ENCODE measurements at places on chromosomes 3 and 15.

DNA sequence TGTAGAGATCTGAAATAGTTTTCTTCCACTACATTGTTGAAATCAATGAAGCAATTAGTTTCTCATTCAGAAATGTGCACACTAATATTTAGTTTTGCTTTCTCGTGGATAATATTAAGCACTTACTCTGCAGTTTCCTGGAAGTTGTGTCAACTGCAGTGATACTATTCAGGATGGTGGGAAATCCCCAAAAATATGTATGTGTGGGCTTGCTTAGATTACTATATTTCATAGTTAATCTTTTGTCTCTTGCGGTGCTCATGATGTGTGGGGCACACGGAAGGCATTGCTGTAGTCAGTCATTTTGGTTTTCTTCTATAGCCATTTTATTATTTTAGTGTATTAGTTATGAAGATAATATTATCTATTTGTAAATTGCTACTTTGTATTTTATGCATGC is 19.7 kb downstream of the RAB11A start:
- DNase-seq: no peak

GRCh38 chr3:111246967-111247760 is 175.5 kb downstream of the NECTIN3 start:
- no peak for DNase-seq

- DNase-seq: no peak
Observed at GRCh38 chr3:195441051-195441450, 1.8 kb downstream of the ACAP2 start.

GRCh38 chr3:73697020-73697419 is 72.3 kb upstream of the PDZRN3 start:
- no peak for DNase-seq

DNA sequence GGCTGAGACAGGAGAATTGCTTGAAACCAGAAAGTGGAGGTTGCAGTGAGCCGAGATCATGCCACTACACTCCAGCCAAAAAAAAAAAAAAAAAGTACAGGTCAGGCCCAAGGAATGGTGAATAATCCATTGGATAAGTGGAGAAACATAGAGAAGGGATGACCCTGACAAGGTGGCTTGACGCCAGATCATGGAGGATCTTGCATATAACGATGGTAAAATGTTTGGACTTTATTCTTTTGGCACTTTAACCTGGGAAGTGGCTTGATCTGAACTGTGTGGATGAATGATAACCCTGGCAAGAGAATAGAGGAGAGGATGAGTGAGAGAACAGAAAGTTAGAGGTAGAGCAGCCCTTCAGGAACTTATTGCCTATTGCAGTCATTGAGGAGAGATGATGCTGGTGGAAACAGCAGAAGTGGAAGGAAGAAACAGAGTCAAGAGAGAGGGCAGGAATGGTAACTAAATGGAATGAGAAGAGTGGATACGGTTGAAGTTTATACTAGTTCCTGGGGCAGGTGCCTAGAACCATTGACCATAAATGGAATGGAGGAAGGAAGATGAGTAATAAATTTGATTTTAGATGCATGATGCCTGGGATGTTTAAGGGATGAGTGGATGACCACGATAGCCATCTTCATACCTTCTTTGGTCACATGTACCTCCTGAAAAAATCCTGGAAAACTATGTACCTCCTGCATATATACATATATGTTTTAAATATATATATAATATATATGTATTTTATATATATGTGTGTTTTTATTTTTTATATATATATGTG is 57.8 kb downstream of the BLM start:
- DNase-seq: no peak

GRCh38 chr3:58666683-58667082 is at the start of gene FAM3D:
FAM3D (minus strand) TSS chr3:58666774; CDS start chr3:58655563, 11,211 bp downstream.
- no peak for DNase-seq

DNA sequence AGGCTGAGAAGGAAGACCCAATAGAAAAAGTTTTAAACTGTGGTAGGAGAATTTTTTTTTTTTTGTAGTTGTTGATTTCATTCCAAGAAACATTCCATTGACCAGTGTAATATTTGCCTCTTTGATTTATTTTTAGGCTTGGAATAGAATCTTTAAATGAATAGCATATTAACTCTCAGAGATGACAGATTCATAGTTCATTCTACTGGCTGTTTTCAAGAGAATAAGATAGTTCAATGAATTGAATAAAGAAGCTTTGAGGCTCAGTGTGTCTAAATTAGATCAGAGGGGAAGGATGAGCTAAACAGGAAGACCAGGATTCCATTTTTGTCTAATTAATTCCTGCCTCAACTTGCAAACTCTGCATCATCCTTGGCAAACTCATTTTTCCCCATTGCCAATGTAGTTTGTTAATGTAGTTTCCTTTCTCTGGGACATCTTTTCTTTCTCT is 98.4 kb downstream of the NAALADL2 start:
- DNase-seq: no peak

DNA sequence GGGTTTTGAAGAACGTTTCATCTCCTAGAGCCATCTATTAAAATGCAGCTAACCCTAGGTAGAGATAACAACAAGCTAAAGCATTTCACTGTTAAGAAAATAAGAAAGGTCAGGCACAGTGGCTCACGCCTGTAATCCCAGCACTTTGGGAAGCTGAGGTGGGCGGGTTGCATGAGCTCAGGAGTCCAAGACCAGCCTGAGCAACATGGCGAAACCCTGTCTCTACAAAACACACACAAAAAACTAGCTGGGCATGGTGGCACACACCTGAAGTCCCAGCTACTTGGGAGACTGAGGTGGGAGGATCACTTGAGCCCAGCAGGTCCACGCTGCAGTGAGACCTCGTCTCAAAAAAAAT is 5.4 kb upstream of the TBC1D5 start:
- DNase-seq: no peak

DNA sequence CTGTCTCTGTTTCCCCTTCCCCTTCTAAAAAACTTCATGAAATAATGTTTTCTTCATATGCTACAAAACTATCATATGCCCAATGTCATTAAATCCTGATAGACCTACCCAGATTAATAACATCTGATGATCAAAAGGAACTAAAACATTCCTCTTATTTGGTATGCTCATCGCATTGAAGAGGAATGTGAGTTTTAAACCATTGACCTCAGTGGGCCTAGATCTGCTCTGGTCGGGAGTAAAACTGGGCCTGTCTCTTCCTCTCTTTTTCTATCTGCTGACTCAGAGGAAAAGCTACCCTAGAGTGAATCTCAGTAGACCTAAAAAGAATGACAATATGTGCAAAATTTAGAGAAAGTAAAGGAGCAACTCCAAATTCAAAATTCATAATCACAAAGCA is 275.8 kb downstream of the SATB1 start:
- no peak for DNase-seq

DNA sequence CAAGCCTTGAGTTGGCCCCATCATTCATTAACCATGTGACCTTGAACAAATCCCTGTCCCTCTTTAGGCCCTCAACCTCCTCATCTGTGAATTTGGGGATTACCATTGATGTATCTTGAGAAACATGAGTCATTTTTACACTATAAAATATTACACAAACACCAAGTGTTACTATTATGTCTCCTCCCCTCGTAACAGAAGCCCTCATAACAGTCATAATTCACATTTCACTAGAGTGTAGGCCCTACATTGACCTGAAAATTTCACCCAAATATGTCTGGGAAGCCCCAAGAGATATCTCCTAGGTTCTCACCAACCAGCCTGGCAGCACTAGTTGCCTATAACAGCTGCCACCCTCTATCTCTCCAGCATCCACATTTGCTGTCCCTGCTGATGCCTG is 15.8 kb upstream of the SLC6A1 start:
- no peak for DNase-seq

- DNase-seq: no peak
Observed at GRCh38 chr3:160163229-160163878, 61.9 kb upstream of the C3orf80 start.

- no peak for DNase-seq
Observed at GRCh38 chr3:189966843-189967242, 153.9 kb downstream of the P3H2 start.

DNA sequence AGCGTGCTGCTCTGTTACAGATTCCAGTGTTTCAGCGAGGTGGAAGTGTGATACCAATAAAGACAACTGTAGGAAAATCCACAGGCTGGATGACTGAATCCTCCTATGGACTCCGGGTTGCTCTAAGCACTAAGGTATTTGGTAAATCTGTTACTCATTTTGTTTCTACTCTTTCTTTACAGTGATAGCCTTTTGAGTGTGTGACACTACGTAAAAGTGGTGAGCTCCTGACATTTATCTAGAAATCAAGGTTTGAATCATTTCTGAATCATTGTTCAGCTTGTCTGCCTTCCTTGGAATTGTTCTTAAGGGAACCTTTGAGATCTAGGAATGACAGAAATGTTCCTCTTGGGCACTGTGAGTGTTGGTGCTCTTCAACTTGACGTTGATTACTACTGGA is 11.2 kb upstream of the CAPN3 start:
- DNase-seq: no peak

DNA sequence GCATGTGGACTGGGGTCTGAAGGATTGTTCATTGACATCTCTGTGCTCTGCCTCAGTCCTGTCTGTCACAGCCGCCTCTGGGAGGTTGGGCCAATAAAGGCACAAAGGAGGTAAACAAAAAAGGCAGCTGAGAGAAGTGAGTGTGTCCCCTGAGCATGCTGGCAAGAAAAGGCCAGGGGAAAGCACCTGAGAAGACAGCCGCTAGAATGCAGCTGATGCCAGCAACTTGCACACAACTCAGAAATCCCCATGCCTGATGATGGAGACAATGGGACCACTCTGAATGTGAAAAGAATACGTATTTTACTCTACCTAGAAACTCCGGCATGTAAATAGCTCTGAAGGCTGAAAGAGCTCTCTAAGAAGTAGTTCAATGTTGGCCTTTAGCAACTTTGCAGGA is 118.7 kb downstream of the KCNH8 start:
- no peak for DNase-seq

DNA sequence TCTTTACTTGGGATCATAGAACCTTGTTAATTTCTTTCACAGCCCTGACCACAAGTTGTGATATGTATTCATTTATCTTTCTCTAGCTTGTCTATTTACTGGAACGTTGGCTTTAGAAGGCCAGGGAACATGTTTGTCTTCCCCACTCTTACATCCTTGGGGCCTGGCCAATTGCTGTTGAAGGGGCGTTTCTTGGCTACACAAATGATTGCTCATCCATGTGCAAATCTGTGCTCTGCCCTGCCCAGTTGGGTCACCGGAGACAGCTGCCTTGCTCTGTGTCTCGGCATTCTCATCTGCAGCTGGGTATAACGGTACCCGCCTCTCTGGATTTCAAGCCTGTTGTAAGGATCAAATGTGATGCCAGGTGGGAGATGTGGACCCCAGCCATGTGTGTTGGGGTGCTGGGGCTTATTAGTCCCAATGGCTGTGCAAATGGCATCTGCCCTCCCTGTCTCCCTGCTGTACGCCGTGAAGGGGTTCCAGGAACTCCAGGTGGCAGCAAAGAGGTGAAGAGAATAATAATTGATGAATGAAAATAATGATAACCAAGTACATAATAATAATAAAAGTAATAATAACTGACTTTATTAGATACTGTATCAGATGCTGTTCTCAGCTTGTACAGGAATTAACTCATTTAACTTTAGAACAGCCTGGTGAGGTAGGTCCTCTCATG is 24.0 kb upstream of the TLE3 start:
- DNase-seq: no peak

DNA sequence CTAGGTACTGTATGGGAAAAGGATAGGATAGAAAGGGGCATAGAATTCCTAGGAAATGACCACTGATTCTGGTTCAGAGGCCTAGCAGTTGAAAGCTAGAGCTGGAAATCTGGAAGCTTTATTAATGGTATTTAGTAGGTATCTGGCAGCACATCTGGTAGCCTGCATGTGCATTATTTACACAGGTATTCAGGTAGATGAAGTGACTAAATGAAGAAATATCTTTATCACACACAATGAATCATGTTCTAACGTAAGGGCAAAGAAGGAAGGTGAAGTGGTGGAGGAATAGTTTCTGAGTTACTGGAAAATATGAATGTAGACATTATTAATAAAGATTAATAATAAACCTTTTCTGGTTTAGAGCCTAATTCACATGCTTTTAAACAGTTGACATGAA is 119.9 kb downstream of the MBNL1 start:
- no peak for DNase-seq

GRCh38 chr3:159672728-159673688 is 315.6 kb upstream of the IL12A start:
- DNase-seq: no peak

DNA sequence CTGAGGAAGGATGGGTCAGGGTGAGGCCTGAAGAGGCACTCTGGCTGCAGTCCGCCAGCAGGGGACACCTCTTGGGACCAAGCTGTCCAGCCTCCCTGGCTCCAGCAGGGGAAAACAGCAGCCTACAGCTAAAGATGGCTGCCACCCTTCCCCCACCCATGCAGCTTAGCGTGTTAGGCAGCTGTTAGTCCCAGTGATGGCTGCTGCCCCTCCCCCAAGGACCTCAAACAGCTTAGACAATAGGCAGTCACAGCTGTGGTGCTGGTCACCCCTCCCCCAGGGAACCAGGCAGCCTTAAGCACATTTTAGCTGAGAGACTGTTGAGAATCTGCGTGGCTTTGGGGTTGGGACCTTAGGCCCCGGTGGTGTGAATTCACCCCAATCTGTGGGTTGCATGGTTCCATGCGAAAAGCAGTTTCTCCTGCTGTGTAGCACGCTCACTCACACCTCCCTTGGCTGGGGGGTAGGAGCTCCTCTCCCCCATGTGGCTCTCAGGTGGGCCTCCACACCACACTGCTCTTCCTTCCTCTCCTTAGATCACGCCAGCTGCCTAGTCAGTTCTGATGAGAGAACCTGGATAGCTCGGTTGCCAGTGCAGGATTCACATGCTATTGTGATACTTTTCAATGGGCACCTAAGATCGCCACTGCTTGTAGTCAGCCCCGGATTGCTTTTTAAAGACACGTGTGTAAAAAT is 140.5 kb upstream of the CADPS start:
- DNase-seq: no peak

- DNase-seq: no peak
Observed at GRCh38 chr3:194871864-194872668, 186.4 kb downstream of the FAM43A start.

DNA sequence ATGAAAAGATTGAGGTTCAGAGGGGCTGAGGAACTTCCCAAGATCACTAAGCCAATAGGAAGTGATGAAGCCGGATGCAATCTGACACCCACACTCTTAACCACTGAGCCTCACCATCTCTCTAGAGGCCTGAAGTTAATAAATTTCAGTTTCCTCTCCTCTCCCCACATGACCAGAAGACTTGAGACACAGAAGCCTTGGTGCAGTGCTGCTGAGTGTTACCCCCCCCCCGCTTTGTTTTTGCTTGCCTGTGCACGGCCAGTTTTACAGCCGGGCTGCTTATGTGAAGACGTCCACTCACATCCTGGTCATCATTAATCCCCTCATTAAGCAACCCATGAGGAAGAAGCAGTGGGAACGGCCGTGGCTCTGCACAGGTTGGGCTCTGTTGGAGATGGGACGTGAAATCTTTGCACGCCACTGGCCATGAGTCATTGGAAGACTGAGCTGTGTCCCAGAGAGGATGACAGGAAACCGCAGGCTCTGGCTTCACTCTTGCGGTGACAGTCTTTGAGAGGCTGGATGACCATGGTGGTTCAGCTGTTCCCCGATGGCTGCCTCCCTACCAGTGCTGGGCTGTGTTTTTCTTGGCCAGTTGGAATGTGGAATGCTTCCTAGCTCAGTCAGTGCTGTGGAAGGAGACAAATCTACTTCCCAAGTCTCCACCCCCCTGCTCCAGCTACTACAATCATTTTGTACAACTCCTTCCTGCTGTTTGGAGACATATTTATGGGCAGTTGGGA is 232.6 kb upstream of the LRTM1 start:
- DNase-seq: no peak

GRCh38 chr3:39130026-39130425 is 22.5 kb downstream of the TTC21A start:
- DNase-seq: no peak
